ENCODE measurements at places on chromosomes 5 and 9.

DNA sequence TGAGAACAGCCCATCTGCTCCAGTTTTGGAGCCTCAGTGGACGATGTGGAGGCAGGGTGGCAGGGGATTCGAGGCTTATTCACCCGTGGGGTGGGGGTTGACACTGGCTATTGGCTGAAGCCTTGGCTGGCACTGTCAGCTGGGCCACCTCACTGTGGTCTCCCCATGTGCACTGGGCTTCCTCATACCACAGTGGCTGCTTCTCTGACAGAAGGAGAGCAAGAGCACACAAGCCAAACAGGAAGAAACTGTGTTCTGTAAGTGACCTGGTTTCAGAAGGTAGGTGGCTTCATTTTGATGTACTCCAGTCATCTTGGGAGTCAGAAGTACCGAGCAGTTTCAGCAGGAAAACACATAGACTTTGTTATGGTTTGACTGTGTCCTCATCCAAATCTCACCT is 24.7 kb upstream of the CTNND2 start:
- DNase-seq: peak; percentile 21

- DNase-seq: no peak
Observed at GRCh38 chr5:79793722-79794121, 104.1 kb downstream of the CMYA5 start.

- peak; percentile 83 for DNase-seq
Observed at GRCh38 chr5:100901821-100902341, 1.2 kb downstream of the ST8SIA4 start.

DNA sequence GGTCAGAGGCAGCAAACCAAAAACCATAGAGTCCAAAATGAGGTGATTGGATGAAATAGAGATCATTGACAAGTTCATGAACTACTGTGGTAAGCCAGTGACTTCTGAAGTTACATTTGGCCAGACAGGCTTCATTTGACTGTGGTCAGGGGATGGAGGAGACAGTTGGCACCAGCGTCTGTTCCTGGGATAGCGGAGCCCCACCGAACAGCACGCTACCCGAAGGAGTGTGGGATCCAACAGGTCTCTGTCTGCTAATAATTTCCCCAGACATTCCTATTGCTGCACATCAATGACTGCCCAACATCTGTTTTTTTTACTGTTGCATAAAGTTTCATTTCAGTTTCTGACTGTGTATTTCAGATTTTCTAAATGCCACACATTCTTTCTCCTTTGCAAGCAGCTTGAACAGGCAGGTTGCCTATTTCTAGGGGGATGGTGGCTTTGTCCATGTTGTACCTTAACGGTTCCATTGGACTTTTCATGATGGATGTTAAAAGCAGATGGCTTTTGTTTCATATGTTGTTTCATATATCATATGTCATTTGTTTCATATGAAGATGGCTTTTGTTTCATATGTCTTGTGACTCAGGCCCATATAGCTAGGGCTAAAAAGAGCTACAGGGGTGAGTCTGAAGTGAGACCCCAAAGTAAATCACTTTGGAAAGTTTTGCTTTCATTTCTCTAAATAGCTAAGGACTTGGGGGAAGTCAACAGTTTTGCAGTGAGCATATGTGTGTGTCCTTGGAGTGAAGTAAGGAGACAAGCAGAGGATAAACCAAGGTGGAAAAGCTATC is 180.8 kb downstream of the GOLPH3 start:
- no peak for DNase-seq

GRCh38 chr5:157584628-157585027 is 9.1 kb upstream of the ADAM19 start:
- DNase-seq: no peak

DNA sequence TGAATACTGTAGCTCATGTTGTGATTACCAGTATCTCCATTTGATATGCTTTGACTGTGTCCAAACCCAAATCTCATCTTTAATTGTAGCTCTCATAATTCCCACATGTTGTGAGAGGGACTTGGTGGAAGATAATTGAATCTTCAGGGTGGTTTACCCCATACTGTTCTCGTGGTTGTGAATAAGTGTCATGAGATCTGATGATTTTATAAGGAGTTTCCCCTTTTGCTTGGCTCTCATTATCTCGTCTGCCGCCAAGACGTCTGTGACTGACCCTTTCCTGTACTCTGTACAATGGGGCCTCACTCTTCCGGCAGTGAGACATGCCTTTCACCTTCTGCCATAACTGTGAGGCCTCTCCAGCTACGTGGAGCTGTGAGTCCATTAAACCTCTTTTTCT is 59.3 kb downstream of the TRIO start:
- no peak for DNase-seq

- no peak for DNase-seq
Observed at GRCh38 chr5:119418606-119419100, 33.6 kb upstream of the HSD17B4 start.

DNA sequence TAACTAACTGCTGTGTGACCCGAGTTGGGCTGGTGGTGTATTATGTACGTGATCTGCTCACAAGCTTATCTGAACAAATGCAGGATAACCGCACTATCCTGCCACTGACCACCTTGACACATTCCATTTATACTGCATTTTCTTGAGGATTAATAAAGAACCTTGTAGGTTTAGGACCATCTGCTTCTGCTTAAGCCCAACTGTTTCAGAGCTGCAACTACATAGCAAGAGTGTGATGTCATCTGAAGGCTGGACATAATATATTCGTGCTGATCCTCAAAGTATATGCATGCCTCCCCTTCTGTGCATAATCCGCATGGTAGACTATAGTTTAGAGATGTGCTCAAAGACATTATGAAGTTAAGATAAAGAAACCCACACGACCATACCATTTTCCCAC is 435.9 kb downstream of the BNC2 start:
- DNase-seq: no peak

DNA sequence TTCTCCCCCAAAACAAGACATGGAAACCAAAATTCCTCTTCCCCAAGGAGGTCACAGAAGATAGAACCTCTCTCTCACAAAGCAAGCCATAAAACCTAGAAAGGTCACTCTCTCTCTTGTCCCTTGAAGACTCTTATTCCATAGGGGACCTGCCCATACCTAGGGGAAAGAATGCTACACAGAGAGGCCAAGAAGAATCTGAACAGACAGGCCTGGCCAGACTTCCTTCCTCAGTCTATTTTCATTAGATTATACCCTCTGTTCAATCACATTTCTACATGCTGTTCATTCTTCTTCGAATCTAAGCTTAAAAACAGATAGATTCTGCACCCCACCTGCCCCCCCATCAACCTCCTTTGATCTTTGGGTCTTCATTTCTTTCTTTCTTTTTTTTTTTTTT is 206.8 kb downstream of the TLE4 start:
- no peak for DNase-seq

DNA sequence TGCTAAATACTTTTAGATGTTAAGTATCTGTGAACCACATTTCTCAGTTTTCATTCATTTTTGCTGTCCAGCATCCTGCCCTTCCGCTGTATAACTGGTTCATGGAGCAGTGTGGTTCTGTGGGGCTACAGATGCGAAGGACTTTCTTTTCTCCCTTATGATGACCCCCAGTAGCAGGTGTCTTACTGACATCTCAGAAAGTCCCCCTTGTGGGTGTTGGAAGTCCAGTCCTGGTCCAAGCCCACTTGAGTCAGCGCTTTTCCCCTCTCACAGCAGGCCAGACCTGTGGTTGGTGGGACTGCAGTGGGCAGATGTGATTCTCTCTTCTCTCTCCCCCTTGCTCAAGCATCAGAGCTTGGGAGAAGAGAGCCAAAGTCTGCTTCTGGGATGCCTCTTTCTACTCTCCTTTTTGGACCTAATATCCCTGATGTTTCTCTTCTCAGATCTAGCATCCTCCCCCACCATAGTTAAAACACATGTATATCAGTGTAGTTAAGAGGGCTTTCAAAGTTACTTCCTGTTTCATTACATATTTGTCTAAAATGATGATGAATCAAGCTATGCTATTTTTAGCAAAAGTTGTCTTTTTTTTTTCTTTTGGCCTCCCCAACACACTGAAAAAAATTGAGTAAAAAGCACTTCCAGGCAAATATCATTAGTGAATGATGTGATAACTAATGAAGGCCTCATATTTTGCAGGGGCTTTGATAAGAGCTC is 119.5 kb upstream of the ZNF618 start:
- no peak for DNase-seq

- DNase-seq: peak; percentile 79
Observed at GRCh38 chr5:37839407-37840052, at the start of gene GDNF. Gene GDNF (minus strand): TSS chr5:37840041. CDS start chr5:37834796, 5,245 bp downstream.

GRCh38 chr5:169788168-169788567 is 151.1 kb downstream of the DOCK2 start:
- DNase-seq: no peak

DNA sequence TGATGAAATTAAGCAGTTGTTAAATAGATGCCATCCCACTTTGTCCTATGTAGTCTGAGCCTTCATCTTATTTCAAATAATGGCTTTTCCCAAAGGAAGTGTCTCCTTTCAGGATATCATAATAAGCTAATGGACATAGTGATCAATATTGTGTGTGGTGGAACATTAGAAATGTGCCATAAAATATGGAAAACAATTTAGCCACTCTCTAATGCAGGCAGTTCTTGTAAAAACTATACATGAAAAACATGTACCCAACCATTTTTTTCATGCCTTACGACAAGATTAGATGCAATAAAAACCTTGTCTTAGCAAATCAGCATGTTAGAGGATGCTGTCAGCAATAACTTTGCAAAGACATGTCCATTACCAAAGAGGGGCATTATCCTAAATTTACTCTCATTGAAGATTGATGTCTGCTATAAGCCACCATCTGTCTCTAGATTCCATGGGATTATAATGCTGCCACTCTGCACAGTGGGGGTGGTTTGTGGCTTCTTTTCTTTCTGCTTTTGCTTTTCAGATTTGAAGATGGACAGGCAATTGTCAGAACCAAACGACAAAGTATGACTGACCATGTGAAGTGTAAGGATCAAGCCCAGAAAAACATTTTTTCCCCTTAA is 724.0 kb upstream of the ZNF608 start:
- no peak for DNase-seq

- DNase-seq: no peak
Observed at GRCh38 chr5:38621840-38622437, 65.5 kb upstream of the LIFR start.

DNA sequence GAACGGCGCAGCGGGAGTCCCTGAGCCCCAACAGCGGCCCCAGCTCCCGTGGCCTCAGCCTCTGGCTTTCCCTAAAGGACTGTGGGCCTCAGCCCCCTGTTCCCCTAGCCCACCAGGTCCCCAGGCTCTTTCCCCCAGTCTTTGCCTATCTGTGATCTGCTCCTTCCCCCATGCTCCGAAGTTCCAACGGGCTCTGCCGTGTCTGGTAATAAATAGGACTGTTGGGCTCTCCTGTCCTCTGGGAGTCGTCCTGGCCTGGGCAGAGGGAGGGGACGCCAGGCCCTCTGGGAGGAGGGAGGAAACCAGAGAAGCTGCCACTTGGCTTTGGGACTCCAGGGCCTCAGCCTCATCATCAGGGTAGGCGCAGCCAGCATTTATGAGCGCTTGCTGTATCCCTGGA is 28.1 kb downstream of the ADGRD2 start:
- no peak for DNase-seq

DNA sequence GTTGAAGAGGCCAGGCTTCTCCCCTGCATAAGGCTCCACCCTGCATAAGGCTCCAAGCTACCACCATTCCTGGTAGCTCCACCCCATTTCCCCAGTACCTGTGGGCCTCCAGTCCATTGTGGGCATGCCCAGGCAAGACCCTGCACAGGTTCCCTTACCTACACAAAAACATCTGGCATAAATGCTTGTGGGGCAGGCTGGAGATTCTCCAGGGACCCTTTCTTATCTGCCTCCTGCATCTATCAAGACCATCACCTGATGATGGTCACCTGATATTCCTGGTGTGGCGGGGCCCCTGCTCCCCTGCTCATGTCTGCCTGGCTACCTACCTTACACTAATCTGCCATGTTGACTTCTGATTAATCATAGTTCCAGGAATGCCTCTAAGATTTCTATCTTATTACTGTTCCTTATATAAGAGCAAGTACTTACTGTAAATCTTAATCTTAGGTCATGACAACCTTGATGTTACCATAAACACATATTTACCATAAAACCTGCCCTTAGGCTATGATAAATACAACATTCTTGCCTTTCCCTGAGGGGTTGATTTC is 41.0 kb downstream of the FGD3 start:
- DNase-seq: no peak

DNA sequence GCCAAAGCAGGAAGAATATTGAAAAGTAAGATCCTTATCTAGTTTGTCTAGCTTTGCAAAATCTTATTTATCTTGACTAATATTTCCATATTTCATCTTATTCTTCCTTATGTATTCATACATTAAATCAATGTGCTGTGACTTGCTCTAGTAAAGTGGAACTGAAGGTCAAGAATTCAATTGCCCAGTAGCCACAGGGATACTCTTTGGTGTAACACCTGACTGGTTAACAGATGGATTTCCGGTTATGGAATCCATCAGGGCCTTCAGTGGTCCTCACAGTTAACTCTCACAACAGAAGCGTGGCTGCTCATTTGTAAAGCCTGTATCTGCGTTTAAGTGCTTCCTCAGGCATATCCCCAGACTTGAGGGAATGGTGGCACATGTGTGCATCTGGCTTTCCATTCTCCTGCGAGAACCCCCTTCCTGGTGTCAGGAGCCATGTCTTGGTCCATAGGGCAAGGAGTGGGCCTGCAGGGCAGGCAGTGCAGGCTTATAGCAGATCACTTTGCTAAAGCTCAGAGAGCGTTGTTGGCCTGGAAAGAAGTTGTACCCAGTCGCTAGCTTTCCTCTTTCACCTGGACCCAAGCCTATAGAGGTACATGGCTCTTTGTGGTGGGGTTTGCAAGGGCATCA is 99.2 kb downstream of the HSPA4 start:
- no peak for DNase-seq

GRCh38 chr5:14146725-14147124 is 3.6 kb downstream of the TRIO start:
- DNase-seq: no peak

GRCh38 chr5:125326150-125326510 is 579.7 kb upstream of the ZNF608 start:
- DNase-seq: no peak

GRCh38 chr9:112530751-112531205 is 44.2 kb downstream of the KIAA1958 start:
- DNase-seq: no peak

DNA sequence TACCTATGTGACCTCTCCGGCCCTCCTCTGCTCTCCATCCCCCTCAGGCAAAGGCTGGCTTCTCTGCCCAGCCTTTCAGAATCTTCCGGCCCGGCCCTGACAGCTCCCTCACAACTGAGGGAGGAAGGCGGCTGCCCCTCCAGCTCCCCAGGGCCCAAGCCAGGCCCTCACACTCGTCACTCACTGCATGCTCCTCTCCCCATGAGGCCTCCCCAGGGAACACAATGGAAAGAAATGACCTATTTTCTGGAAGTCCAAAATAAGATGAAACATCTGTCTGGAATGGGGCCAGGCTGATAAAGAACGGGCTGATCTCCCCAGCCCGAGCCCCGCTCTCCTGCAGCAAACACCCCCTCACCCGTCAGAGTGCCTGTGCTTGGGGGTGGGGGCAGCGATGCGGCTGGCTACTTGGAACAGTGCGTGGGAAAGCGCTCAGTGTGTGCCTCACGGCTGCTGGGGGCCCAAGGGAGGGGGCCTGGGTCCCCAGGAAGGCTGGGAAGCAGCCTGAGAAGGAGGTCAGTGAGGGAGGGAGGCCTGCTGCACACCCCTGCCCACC is 11.3 kb downstream of the PDGFRB start:
- no peak for DNase-seq

GRCh38 chr5:61621202-61621650 is 289.2 kb downstream of the ZSWIM6 start:
- no peak for DNase-seq

GRCh38 chr9:85522459-85523092 is 219.2 kb downstream of the AGTPBP1 start:
- DNase-seq: no peak

GRCh38 chr9:76562511-76562911 is 103.5 kb downstream of the GCNT1 start:
- peak; percentile 40 for DNase-seq
